Kidney glomerular epithelial cell (primary cell): ENCODE measurements at places on chromosomes 2 and 18.

GRCh38 chr2:241485172-241485911, 23.0 kb downstream of the STK25 start:
- DNase-seq: no peak

GRCh38 chr2:25250331-25251070, 82.1 kb upstream of the POMC start:
- peak; percentile 82 for DNase-seq

- no peak for DNase-seq
These were observed 71.1 kb downstream of the CIB4 start for GRCh38 chr2:26570083-26570430.

DNA sequence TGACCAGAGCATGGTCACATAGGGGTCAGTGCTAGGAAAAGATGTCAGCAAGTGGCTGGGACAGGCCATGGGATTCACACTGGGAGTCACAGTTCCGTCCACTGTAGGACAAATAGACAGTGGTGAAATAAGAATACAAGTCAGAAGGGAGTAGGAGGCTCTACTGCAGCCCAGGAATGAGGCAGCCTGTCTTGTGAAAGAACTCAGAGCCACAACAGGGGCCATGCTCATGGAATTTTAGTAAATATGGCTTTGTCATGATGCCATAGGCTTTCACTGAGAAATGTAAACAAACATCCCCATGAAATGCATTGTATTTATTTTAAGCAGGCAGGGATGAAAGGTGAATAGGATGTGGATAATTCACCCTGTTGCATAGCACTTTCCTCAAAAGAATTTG, 504.3 kb downstream of the SOX11 start:
- no peak for DNase-seq

- DNase-seq: no peak
These were observed 118.2 kb upstream of the RND3 start for GRCh38 chr2:150605664-150606063.
